Suprapubic skin (tissue), 4 donors: ENCODE measurements at places on chromosomes 13 and 19. TPM values are rescaled to one million over a fixed set of nuclear protein-coding genes. Genes with fewer than 3 reads are reported as not detected.

DNA sequence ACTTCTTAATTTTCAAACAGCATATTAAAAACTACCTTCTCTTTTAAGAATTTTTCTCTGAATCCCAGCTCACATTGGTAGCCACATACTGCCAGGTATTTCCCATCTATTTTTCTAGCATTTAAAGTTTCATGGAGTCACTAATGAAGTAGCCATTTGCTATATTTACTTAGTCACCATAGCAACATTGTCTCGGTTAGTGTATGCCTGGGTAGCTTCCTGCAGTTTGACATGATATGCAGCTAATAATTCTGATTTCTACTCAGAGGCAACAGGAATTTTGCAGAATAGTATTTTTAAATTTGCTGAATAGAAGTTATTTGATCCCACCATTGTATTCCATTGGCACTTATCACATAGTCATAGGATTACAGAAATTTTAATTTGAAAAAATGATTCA, 30.9 kb upstream of the KCTD4 start:
- no peak for DNase-seq

DNA sequence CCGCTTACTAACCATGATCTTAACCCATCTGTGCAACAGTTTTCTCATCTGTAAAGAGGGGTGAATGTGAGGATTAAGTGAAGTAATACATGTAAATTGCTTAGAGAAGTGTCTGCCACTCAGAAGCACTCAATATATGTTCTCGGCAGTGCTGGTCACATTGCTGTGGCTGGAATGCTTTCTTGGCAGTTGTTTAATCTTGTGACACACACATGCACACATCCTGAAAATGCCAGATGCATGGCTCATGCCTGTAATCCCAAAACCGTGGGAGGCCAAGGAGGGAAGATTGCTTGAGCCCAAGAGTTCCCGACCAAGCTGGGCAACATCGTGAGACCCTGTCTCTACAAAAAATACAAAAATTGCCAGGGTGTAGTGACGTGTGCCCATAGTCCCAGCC, 4.9 kb upstream of the DMKN start:
- DNase-seq: no peak

- no peak for DNase-seq
Observed at GRCh38 chr13:110272651-110273050, 34.3 kb downstream of the COL4A1 start.

DNA sequence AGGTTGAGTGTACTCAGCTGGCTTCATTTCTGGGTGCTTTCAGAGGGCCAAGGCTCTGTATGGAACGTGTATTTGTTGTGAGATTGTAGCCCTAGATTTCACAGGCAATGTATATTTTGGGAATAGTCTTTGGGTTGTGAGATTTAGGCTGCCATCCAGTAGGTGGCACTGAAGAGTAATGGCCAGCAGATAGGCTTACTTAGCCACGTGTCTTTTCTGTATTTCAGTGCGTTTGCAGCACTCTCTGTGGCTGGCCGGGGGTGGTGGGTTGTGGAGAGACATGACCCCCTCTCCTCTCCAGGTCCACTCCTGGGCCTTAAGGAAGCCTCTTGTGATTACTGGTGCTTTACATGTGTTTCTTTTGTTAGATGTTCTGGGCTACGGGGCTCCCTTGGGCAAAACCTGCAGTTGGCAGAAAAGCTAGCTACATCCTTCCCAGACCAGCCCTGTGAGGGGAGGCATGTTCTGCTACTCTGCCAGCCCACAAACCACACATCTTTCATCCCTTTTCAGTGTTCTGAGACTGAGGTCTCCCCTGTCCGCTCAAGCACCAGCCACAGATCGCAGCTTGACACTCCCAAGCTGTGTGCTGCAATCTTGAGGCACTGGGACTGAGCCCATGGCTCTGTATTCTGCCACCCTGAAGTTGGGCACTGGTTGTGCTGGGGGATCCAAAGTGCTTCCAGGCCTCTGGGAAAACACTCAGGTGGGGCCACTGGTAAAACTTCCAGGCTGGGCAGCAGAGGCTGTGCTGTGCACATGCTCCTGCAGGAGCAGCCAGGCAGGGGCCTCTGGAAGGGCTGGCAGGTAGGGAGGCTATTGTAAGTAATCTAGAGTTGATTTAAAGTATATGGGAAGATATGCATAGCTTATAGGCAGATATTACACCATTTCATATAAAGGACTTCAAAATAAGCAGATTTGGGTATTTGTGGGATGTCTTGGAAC, 1096.8 kb upstream of the PCDH20 start:
- DNase-seq: peak; percentile 37

PINLYP gene
- 22.1 TPM for total RNA-seq

DNA sequence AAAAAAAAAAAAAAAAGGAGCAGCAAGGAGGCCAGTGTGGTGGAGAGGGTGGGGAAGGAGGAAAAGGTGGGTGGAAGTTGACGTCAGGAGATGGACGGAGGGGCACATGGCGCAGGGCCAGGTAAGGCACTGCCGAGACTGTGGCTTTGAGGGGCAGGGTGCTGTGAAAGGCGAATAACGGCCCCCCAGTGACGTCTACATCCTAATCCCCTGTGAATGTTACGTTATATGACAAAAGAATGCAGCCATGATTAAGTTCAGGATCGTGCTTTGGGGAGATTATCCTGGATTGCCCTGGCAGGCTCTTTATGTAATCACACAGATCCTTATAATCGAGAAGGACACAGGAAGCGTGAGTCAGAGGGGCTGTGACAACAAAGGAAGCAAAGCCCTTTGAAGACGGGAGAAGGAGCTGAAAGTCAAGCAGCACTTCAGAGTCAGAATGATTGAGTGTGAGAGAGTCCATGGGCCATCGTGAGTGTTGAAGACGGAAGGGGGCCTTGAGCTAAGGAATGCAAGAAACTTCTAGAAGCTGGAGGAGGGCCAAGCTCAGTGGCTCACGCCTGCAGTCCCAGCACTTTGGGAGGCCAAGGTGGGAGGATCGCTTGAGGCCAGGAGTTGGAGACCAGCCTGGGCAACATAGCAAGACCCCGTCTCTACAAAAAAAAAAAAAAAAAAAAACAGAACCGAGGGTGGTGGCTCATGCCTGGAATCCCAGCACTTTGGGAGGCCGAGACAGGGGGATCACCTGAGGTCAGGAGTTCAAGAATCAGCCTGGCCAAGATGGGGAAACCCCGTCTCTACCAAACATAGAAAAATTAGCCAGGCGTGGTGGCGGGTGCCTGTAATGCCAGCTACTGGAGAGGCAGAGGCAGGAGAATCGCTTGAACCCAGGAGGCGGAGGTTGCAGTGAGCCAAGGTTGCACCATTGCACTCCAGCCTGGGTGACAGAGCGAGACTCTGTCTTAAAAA, 13.8 kb upstream of the CEACAM16 start:
- no peak for DNase-seq

EPSTI1 gene
- 0.53 TPM for total RNA-seq

PEX11G gene
- 3.7 TPM for total RNA-seq

DNA sequence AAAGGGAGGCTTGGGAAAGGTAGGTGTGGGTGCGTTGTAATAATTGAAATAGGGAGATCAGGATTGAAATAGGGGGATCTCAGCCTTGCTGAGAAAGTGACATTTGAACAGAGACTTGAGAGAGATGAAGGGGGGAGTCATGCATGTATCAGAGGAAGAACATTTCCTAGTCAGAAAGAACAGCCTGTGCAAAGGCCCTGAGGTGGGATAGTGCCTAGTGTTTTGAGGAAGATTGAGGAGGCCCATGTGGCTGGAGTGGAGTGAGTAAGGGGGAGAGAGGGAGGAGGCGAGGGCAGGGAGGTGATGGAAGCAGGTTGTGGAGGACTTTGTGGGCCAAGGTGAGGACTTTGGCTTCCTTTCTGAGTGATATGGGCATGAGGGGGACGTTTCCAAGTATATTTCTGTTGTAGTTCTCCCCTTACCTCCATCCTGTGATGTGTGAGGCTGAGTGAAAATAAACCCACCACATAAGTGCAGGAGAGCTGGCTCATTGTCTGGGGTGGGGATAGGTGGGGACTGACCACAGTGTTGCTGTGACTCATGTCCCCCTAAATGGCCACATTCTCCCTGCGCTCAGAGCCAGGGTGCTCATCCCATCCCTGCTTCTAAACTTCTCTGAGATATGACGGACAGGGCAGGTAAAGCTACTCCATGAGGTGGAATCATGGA, 17.8 kb downstream of the ACTL9 start:
- peak; percentile 17 for DNase-seq

- DNase-seq: no peak
Observed at GRCh38 chr19:3537101-3537437, 1.9 kb upstream of the TEKTIP1 start.

- no peak for DNase-seq
Observed at GRCh38 chr13:32229443-32229842, 85.7 kb downstream of the ZAR1L start.

PSG6 gene
- not detected for total RNA-seq

DNA sequence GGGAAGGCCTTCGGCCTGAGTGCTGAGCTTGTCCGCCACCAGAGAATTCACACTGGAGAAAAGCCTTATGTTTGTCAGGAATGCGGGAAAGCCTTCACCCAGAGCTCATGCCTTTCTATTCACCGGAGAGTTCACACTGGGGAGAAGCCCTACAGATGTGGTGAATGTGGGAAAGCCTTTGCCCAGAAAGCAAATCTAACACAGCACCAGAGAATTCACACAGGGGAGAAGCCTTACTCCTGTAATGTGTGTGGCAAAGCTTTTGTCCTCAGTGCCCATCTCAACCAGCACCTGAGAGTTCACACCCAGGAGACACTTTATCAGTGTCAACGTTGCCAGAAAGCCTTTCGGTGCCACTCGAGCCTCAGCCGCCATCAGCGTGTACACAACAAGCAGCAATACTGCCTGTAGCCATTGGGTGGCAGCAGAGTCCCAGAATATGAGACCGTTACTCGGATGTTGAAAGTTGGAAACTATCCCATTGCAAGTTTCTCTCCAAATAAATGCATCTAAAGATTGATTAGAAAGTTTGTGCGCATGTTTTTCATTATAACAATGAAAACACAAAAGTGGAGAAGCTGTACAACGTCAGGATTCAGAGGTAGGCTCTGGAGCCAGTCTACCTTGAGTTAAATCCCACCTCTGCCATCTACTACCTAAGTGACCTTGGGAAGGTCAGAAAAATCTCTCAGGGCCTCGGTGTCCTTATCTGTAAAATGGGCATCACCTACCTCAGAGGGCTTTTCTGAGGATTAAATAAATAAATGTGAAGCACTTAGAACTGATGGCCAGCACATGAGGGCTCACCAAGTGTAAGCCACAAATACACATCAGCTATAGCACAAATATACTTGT, 21.1 kb downstream of the ZNF473 start:
- DNase-seq: peak; percentile 85

DNA sequence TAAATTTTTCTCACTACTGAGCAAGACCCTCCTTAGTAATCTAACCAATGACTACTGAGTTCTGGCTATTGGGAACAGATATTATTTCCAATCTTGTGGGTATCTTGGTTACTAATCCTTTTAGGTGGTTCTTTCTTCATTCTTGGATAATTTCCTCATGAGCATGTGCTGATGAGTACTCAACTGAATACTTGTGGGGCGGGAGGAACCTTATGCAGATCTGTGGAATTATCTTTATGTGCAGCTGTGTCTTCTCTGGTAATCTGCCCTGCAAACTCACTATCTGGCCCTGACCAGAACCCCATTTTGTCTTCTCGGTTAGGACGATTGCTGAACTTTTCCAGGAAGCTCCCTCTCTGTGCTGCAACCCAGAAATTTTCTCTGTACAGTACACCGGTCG, 89.7 kb upstream of the TRPC4 start:
- no peak for DNase-seq

GRCh38 chr19:47100290-47100689, 13.3 kb downstream of the ZC3H4 start:
- no peak for DNase-seq

DNA sequence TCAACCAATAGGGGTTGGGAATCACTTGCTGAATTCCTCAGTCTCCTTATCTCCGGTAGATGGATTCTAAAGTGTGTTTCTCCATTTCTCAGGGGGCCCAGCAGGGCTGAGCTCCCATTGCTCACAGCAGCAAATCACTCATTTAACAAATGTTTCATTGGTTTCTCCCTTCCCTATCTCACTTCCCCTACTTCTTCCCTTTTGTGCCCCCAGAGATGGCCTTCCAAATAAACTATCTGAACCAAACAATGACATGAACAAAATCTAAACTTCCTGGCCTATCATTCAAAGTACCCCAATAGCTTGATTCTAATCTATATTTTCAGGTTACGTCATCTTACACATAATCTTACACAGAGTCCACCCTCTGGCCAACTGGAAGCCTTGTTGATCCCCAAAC, 60.4 kb downstream of the DLEU7 start:
- DNase-seq: no peak

DNA sequence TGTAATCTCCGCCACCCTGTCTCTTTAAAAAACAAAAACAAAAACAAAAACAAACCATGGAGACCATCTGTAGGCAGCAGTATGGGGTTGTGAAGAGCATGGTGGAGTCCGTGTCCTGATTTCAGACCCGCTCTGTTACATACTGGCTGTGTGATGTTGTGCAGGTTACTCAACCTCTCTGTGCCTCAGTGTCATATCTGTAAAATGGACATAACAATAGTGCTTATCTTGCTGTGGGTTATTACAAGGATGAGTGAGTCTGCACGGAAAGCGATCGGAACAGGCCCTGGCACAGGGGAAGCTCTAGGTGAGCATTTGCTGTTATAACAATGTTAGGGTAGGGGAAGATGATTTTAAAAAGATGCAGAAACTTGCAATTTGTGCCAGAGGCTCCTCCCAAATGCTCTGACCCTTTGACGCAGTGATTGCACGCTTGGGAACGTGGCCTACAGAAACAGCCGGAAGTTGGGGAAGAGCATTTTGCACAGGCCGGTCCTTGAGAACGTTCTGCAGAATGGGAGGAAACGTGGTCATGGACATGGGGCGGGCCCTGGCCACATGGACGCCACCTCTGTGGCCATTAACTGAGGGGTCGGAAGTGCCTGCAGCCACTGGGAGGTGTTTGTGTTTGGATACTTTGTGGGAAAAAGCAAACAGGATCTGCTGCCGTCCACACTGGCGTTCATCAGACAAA, 15.7 kb upstream of the SELENOW start:
- no peak for DNase-seq

- DNase-seq: no peak
Observed at GRCh38 chr13:110290826-110291225, 16.1 kb downstream of the COL4A1 start.

DNA sequence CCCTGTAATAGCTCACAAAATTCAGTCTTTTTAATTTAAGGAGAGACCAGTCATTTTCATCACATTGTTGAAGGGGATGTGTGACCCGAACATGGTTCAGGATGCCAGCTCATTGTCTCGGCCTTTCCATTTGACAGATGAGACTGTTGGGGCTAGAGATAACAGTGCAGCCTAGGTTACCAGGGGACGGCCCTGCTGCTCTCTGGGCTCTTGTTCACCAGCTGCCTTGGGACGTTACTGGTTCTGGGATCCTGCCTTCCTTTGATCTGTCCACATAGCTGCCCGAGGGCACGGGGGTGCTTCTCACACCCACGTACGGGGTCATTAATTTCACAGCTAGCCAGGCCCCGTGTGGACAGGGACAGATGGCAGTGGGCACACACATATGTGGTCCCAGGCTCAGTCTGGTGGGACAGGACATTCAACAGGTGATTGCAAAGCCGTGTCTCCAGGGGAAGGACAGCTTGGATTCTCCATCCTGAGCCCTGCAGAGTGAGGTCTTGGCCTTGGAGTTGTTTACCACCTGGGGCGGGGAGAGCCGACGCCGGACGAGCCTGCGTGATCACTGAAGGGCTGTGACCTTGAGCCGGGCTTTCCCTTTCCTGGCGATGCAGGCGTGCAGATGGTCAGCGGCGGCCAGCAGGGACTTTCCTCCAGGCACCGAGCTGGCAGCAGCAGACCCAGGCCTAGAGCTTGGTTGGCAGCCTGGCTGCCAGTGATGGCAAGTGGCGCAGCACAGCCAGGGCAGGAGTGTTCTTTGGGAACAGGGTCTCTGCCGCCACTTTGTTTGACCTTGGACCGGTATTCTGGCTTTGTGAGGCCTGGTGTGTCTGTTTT, 26.7 kb upstream of the NPAS1 start:
- DNase-seq: no peak
